ENCODE measurements at places on chromosomes 16 and 17.

- no peak for DNase-seq
Observed at GRCh38 chr16:49521734-49522325, 148.2 kb downstream of the C16orf78 start.

DNA sequence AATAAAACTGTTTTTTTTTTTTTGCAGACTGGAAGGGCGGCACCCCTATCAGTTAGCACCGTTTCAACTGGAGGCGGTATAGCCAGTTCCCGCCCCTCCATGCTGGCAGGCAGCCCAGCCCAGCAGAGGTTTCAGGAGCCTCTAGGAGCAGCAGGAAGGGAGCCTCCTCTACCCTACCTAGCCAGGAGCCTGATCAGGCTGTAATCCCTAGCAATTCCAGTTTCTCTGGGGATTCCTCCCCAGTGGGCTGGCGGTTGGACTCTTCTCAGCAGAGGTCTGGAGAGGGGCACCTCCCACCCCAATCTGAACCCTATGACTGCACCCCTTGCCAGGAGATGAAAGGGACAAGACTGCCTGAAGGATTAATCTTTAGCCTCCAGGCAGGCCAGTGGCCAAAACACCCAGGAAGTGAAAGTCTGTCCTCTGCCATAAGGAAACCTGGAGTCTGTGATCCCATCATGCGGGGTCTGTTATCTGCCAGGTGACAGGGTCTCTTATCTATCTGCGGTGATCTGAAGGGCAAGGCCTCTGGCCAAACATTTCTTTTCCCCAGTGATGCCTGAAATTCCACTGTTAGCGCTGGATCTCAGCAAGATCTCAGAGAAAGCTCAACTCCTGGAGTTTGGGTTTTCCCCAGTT, 4.9 kb upstream of the CDH1 start:
- DNase-seq = no peak

DNA sequence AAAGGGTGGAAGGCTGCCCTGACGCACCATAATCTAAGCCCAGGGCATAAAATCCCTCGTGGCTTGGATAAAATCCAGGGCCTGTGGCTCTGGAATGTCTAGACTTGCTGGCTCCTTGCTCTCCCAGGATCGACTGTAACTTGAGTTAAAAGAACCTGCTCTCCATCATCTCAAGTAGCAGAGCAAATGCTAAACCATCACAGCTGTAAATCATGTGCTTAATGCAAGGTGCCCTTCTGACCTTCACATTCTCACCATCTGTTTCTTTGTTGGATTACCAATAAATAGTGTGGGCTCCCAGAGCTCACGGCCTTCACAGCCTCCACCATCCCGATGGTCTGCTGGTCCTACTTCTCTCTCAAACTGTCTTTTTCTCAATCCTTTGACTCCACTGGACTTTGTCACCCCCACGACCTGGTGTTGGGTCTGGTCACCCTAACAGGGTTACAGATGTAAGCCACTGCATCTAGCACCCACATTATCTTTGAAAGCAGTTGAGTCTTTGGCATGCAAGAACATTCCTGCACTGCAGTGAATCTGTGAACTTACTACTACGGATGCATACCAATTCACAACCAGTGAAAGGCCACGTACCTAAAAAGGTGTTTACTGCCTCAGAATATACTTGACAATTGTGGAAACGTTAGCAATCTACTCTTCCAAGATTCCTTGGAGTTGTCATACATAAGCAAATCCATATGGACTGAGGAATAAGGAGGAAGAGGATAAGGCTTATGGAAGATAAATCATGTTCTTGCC, 15.3 kb downstream of the RSL1D1 start:
- no peak for DNase-seq

GRCh38 chr16:8464979-8465378, 125.3 kb downstream of the TMEM114 start:
- no peak for DNase-seq

GRCh38 chr17:21008160-21008915, 34.5 kb downstream of the USP22 start:
- no peak for DNase-seq

- no peak for DNase-seq
Observed at GRCh38 chr17:68576811-68577496, 24.2 kb downstream of the FAM20A start.

- no peak for DNase-seq
Observed at GRCh38 chr17:47726796-47727703, 6.0 kb upstream of the TBX21 start.

DNA sequence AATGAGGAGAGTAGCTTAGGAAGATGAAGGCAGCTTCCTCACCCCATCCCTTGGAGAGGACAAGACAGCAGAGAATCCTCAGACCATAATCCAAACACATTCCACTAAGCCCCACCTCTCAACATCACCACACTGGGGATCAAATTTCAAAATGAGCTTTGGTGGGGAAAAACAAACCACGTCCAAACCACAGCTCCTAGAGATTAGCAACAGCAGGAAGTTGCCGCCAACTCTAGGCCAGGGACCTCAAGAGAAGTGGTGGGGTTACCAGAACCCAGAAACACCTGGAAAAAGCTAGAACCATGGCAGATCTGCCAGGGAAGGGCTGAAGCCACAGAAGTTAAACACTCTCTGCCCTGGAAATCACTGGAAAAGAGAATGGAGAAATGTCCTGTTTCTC, 571.6 kb downstream of the HS3ST4 start:
- no peak for DNase-seq

DNA sequence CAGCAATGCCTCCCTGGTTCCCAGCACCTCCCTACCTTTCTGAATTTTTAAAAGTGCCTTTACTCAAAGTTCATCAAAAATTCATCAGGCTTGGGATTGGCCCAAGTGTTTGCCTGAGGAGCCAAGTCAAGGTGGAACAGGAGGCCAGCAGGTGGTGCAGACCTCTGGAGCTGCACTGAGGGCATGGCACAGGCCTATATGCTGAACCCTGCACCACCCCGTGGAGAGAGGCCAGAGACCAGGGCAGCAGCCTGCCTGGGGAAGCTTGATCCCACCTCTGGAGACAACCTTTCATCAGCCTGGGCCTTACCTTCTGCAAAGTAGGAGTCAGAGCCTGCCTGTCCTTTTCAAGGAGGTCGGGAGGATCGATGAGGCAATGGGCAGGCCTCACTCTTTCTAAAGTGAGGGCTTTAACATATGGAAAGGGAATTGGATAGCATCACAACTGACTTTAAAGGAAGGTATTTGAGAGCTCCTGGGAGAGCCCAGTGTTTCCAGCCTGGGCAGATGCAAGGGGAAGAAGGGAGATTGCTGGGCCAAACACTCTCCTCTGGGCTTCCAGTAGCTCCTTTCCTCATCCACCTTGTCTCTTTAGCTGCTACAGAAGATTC, 31.8 kb upstream of the TMEM132E start:
- no peak for DNase-seq
